ENCODE measurements at places on chromosomes 1 and 21.

GRCh38 chr1:159315381-159315780 lies 13.2 kb downstream of the FCER1A start:
- no peak for DNase-seq

DNA sequence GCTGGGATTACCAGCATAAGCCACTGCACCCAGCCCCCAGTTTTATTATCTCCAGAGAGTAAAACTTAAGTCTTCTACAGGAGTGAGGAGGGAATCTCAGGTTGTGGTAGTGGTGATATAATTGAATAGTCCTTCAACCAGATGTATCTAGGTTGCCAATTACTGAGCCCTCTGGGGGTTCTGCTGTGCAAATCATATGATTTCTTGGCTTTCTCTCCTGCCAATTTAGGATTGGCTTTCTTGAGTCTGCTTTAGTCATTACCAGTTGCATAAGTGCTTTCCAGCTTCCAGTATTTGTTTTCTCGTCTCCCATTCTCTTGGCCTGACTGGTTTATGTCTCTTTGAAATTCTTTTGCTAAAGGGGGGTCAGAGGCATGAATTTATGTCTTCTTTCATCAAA lies 11.1 kb downstream of the CPT2 start:
- DNase-seq, result no peak

DNA sequence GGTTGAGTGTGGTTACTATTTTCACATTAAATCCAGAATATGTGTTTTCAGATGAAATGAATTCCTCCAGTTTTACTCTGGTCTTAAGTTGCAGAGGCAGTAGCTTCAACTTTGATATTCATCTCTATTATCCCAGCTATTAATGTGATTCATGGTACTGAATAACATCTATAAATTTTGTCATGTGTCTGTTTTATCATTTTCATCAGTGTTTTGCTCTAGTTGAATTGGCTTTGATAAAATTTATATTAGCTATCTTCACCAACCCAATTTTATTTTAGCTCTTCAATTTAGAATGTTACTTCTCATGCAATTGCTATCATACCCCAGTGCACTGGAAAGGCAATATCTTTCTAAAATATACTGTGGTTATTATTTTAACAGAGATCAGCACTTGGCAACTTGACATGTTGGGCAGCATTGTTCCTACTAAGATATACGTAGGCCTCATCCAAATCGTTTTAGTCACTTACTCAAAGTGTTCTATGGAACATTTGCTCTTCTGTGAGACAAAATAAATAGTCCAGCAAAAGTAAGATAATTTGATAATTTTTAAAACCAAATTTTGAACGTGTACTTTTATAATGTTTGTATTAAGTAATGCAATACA lies 184.3 kb downstream of the NCAM2 start:
- DNase-seq, result no peak

DNA sequence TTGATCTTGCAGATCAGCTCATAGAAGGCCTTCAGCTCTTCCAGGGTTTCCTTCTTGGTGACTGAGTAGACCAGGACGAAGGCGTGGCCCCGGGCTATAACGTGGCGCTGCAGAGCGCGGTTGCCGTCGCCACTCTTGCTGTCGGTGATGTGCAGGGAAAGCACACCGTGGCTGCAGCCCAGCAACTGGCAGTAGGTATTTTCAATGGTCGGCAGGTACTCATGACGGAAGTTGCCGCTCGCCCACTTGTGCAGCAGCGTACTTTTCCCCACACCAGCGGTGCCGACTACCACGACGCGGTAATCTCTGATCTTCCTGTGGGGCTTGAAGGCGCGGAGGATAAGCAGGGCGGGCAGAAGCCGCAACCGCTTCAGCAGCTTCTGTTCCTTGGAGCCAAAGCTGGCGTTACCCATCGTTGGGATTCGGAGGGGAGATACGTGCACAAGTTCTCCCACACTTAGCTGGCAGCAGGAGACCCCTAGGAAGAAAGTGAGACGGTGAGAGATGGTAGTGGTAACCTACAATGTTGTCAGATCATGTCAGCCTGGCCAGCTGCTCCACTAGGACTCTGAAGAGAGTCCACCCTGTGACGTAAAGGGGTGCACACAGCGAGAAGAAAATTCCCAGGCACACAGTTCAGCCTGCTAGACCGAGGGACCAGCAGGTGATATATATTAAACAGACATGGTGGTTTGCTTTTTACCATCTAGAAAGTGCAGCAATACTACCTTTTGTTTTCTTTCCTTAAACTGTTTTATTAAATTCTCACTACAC lies 3.4 kb downstream of the DIRAS3 start:
- DNase-seq, result no peak

DNA sequence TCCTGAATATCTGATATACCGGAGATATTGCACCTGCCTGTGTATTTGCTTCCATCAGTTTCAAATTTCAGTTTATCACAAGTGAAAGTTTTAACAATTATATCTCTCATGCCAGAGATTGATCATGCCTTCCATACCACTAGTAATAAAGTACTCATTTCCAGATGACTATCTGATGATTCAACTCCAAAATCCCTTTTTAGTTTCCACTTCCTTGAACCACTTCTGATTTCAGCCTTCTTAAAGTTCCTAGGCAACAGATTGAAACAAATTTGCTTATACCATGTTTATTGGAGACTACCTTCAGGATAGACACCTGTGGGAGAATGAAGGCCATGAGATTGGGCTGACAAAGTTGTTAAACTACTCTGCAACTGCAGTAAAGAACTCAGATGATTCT lies 21.5 kb upstream of the COL11A1 start:
- DNase-seq, result no peak
